ENCODE measurements at places on chromosomes 5 and 9.

DNA sequence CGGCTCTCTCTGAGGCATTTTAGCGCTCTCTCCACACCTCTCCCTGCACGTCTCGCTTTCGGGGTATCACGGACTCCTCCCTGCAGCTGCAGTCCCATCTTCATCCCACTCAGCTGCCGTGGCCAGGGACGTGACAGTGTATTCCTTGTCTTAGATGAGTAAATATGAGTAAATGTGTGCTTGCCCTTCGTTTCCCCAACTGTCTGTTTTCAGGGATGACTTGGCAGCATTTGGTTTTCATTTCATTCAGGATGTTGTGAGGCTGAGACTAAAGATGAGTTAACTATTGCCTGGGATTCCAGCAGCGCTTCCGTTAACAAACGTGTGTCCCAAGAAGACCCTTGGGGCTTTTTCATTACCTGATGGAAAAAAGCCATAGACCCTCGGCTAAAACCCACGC, 29.5 kb downstream of the GDNF start:
- DNase-seq = no peak

DNA sequence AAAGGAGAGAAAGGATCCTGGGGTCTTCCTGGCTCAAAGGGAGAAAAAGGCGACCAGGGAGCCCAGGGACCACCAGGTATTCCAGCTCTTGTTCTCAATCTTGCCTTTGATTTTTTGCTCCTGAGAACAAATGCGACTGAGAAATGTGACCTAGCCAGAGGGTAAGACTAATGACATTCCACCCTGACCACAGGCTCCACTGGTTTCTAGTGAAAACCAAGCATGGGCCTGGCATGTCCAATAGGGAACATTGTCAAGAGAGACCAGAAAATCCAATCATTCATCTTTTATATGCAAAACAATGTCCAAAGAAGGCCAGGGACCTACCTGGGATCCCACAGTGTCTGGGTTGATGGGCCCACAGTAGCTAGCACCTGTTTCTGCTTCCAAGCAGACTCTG, 50.3 kb upstream of the TGFBR1 start:
- no peak for DNase-seq

DNA sequence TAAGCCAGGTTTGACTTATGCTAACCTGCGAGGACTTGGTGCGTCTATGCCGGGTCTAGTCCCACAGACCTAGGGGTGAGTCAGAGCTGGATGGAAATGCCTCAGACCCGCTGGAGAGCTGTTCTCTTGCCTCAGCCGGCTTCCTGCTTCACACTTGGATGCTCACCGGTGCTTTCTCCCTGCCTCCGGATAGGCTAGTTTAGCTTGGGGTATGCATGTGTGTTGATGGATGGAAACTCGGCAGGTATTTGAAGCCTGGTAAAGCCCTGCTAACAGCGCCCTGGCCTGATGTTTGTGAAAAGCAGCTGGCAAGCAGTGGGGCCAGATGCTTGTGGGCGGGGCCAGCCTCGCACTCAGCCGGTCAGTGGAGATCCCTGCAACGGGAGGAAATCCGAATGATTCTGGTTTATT, 29.3 kb downstream of the PRRC2B start:
- DNase-seq = peak; percentile 30

GRCh38 chr5:77066823-77067442, 20.2 kb downstream of the ZBED3 start:
- no peak for DNase-seq

- no peak for DNase-seq
Measured at GRCh38 chr9:116798521-116798920, 111.4 kb downstream of the TRIM32 start.

DNA sequence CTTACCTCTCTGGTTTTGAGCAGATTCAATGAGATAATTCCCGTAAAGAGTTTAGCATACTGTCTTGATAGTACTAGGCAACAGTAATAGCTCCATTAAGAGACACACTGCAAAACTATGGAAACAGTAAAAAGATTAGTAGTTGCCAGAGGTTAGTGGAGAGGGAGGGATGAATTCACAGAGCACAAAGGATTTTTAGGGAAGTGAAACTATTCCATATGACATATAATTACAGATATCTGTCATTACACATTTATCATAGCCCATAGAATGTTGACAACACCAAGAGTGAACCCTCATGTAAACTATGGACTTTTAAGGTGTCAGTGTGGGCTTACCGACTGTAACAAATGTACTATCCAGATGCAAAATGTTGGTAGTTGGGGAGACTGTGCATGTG, 176.4 kb upstream of the PLCXD3 start:
- no peak for DNase-seq

DNA sequence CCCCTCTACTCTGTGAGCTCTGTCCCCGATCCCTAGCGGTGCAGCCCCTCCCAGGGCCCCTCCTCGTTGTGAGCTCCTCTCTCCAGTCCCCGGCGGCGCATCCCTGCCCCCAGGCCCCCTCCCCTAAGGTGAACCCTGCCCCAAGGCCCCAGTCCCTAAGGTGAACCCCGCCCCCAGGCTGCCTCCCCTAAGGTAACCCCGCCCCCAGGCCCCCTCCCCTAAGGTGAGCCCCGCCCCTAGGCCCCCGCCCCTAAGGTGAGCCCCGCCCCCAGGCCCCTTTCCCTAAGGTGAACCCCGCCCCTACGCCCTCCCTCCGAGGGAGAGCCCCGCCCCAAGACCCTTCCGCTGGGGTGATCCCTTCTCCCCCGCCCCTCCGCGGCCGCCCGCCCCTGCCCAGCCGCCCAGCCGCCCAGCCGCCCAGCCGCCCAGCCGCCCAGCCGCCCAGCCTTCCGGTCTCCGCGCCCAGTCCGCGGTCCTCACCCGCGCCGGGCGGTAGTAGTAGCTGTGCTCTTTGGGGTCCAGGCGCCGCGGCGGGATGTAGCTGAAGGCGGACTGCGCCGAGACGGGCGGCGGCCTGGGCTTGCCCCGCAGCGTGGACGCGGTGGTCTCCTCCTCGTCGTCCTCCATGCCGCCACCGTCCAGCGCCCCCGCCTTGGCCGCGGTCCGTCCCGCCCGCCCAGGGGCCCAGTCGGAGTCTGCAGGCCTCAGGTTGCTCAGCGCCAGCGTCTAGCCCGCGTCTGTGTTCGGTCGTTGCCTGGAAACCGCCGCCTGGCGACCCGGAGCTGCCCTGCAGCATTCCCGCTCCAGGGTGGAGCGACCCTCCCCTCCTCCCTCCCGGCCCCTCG, at the start of gene CFAP90:
Gene CFAP90, minus strand, starts transcription at position 739 of the 845 bp plus-strand sequence. Its CDS starts 112 bp downstream, at position 627.
- peak; percentile 63 for DNase-seq

All from NCI-H774 (cell line).